ENCODE measurements at places on chromosomes 7 and 10.

GRCh38 chr10:94103192-94103591 lies 109.5 kb downstream of the PLCE1 start:
- no peak for DNase-seq

GRCh38 chr10:69649786-69650550 lies 19.9 kb downstream of the FAM241B start:
- DNase-seq: no peak

- DNase-seq: no peak
These were observed 64.9 kb downstream of the DAGLB start for GRCh38 chr7:6382817-6383216.

DNA sequence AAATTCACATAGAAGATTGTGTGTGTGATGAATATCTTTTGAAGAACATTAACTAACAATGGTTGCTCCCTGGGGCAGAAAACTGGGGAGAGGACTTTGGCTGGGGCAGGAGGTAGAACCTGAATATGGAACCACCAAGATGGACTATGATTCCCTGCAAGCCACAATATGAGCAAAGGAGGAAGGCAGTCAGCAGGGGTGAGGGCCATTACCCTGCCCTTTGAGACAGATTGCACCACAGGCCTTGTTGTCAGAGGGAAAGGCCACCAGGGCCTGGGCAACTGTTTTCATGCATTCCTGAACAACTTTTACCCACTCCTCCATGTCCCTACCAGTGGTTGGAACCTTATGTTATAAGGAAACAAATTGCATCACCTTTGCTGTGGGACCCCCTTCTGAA lies 670.1 kb upstream of the POM121L12 start:
- no peak for DNase-seq

GRCh38 chr7:73906874-73907273 lies 45.9 kb downstream of the TMEM270 start:
- DNase-seq: no peak

DNA sequence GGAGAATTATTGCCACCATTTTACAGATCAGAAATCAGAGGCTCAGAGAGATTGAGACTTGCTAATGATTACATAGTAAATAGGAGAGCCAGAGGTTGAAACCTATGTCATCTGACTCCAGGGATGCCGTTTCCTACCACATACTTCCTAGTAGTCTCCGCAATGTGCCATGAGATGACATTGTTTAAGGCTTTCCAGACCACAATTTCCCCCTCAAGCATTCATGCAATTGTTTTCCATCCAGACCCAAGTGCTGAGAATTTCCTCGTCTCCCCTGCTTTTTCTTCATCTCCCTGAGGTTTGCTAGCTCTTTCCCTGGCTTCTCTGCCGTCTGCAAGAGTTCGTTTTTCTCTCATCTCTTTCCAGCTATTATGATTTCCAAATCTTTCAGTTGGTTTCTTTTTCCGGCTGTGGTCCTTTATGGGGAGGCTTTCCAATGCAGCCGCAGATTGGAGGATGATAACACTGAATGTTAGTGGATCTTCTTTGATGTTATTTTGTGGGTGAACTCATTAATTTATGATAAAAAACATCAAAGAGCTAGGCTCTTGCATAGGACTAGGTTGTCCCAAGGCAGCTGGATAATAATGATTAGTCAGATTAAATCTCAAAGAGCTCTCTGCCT lies 6.9 kb upstream of the GOLGA7B start:
- DNase-seq: no peak

DNA sequence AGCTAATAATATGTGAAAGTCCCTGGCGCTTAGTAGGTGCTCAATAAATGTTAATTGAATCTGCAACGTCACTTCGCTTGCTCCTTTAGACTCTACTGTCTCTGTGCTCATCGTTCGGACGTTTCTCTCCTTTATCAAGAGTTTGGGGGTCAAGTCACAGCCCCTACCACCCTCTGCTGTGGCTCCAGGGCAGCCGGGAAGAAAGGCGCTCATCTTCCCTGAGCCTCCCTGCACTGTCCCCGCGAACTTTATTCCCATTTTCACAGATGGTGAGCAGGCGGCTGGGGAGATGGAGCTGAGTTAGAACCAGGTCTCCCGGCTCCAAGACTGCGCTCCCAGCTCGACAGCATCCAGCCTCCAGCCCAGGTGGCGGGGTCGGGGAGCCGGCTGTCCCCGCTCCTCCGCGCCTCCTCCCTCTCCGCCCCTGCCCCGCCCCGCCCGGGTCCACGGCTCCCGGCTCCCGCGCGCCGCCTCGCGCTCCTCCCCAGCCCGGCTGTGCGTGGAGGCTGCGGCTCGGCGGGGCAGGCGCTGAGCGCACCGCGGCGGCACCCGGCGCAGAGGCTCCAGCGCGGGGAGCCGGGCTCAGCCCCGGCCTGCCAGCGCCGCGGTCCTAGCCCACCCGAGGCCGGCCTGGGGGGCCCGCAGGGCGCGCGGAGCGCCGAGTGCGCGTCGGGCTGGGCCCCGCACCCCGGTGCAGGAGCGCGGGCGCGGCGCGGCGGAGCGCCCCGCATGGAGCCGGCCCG lies at the start of gene CLEC2L:
Gene CLEC2L, plus strand, starts transcription at position 487 of the 743 bp plus-strand sequence. Its CDS starts 243 bp downstream, at position 730.
- no peak for DNase-seq

- DNase-seq: no peak
These were observed 516.4 kb upstream of the ZMIZ1 start for GRCh38 chr10:78552261-78552811.

Data from stimulated activated CD8-positive, alpha-beta memory T cell treated with anti-CD3 and anti-CD28 coated beads, Interleukin-12 subunit alpha, Interleukin-12 subunit beta, amount 100 ng/mL, for 4 hours (primary cell).